GM12865 (cell line): ENCODE measurements at places on chromosomes 6 and 20.

DNA sequence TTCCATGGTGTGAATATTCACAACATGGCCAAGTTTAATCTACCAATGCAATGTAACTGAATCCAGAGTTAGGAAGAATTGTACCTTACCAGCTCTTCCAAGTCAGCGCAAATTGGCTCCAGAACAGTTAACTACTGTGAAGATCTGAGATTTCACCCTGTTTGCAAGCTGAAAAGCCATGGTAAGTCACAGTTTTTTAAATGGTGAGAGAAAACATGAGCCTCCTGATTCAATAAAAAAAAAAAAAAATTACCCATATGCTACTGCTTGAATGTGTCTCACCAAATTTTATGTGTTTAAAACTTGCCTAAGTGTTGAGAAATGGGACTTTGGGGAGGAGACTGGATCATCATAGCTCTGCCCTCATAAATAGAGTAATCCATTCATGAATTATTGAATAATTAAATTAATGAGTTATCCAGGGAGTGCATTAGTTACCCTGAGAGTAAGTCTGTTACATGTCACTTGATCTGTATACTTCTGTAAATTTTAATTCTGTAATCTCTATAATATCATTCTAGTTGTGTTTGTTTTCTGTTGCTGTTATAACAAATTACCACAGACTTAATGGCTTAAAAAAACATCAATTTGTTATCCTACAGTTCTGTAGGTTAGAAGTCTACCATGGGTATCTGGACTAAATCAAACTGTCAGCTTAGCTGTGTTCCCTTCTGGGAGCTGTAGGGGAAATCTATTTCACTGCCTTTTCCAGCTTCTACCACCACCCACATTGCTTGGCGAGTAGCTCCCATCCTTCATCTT, 1355.9 kb downstream of the GRIK2 start:
- DNase-seq, result no peak

GRCh38 chr6:5492356-5492755, 231.0 kb downstream of the FARS2 start:
- DNase-seq, result no peak

DNA sequence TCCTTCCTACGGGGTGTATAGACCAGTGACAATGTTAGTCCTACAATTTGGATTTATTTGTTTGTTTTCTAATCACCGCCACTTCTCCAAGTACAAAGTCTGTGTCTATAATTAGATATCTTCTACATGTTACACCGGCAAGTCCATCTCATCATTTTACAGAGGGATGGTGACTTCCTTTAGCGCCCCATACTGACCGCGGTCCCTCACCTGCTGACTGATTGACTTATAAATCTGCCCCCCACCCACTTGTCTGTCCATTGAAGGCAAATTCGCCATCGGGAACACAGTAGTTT, 8.9 kb upstream of the NR2E1 start:
- DNase-seq, result no peak

DNA sequence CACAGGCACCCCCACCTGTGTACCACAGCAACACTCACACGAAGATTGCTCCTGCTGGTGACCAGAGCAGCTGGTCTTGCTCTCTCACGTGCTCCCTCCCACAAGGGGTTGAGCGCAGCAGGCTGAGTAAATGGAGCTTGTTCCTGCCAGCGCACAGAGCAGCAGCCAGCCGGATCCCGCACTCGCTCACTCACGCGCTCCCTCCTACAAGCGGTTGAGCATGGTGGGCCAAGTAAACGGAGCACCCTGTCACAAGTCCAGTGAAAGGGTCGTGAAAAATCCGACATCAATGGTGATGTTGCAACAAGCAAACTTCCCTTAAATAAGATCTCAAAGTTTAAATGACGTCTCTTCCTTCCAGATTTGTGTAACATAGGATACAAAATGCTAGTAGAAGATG, 313.7 kb downstream of the FOXC1 start:
- DNase-seq, result no peak

DNA sequence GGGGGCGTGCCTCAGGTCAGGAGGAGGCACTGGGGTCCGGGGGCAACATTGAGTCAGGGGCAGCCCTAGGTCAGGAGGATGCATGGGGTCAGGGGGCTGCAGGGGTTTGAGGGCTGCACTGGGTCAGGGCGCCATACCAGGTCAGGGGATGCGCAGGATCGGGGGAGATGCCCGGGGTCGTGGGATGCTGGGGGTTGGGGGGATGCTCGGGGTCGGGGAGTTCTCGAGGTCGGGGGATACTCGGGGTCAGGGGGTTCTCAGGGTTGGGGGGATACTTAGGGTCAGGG, 727 bp upstream of the EXOC2 start:
- DNase-seq, result no peak

- DNase-seq, result peak; percentile 71
Observed at GRCh38 chr6:37483917-37484785, 15.5 kb downstream of the CCDC167 start.

- DNase-seq, result no peak
Observed at GRCh38 chr6:1027109-1027794, 284.6 kb upstream of the FOXQ1 start.

GRCh38 chr6:8435845-8436168, 462 bp upstream of the SLC35B3 start:
- DNase-seq, result no peak
